Right ventricle myocardium inferior (tissue), 1 donor: ENCODE measurements at places on chromosomes 2 and 18.

DNA sequence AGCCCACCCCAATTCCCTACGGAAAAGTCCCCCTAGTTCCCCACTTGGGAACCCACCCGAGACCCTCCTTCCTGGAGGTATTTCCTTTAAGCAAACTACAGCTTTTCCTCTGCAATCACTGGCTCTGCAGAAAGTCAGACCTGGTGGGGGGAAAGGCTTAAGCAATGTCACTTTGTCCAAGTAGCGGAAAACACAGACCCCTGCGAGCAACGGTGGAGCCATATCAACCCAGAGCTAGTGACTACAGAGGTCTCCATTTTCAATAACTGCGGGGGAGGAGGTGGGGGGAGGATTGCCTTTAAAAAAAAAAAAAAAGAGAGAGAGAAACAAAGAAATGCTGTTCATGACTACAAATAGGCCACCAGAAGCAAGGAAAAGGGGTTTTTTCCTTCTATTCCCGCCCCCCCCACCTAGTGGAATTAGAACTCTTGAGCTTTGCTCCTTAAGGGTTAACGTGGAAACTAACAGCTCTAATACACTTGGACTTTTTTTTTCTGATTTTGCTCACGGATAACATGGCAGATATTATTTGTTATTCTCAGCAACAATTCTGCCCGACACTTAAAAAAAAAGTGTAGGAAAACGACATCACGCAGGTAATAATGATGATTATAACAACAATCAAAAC is 1.1 kb upstream of the FRZB start:
- DNase-seq: no peak

- no peak for DNase-seq
Measured at GRCh38 chr18:40179729-40180461, 1775.1 kb upstream of the PIK3C3 start.

- peak; percentile 77 for DNase-seq
Measured at GRCh38 chr2:173355132-173355865, 627 bp downstream of the CDCA7 start.

- DNase-seq: no peak
Measured at GRCh38 chr18:49073437-49073836, 122.7 kb upstream of the SMAD7 start.

GRCh38 chr2:240179186-240179815 is 38.8 kb upstream of the OTOS start:
- DNase-seq: no peak

- DNase-seq: no peak
Measured at GRCh38 chr2:57720728-57721627, 325.6 kb upstream of the VRK2 start.

DNA sequence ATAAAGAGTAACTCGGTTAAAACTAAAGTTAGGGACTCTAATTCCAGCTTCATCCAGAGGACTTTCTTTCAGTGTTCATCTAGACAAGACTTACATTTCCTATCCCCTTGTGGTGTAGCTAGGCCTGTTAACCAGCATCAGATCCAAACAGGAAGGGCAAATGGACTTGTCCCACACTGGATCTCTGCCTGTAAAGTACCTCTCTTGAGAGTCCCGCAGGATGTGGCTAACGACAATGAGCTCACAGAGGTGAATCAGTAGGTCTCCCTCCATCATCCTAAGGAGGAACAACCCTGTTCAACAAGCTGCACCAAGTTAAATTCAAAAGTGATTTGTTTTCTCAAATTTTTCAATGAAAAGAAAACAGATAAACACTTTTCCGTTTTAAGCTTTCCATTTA is 412.3 kb upstream of the RGPD4 start:
- DNase-seq: no peak

GRCh38 chr2:68263632-68264031 is 11.3 kb upstream of the PPP3R1 start:
- DNase-seq: no peak

DNA sequence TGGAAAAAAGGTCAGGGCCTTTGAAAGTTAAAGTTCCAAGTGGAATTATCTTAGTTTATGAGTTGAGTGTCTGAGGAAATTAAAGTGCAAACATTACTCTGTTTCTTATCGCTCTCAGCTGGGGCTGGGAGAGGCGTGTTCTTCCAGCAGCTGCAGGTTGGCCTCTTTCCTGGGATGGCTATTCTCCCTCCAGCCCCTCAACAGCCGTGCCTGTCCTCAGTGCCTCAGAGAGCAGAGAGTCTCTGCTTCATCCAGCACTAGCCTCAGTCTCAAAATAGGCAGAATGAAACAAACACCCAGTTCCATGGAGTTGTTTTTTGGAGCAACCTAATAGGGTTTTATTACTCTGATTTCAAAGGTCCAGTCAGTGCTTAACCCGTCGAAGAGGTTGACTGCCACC is 298.1 kb downstream of the GALR1 start:
- peak; percentile 71 for DNase-seq

- no peak for DNase-seq
Measured at GRCh38 chr18:57559314-57559713, 27.2 kb downstream of the FECH start.

DNA sequence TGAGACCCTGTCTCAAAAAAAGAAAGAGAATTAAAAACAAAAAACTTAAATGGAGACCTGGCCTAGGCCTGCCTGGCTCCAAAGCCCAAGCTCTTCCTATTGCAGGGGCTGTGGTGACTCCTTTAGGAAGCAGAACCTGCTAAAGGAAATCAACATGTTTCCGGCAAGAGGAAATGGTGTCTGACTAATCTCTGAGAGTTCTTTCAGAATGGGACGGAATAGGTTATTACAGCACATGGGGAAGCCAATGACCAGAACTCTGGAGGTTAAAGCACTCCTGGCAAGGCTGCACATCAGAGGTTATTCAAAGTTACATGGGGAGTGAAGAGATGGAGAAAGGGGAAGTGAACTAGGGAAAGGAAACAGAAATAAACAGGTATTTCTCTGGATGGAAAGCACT is 21.4 kb downstream of the KIF3C start:
- no peak for DNase-seq

- no peak for DNase-seq
Measured at GRCh38 chr2:45888167-45888566, 236.7 kb downstream of the PRKCE start.

GRCh38 chr2:118202707-118203303 is 114.5 kb downstream of the INSIG2 start:
- no peak for DNase-seq

DNA sequence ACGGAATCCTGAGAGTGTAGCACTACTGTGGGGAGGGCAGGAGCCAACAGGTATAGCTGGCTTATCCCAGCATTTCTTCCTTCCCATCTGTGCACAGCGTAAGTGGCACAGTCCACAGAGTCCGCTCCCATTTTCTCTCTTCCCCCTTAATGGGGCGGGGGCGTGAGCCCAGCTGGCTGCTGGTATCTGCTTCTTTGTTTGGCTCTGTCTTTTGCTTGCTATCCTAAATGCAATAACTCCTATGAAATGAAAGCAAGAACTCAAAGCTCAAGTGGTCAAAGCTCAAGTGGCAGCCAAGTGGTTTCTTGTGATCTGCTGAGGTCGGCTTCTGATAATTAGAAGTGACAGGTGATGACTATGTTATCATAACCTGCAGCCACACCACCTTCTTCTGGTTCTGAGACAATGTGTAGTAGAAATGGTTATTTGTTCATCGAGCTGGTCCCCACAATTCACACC is 192.7 kb downstream of the PLCL1 start:
- no peak for DNase-seq

DNA sequence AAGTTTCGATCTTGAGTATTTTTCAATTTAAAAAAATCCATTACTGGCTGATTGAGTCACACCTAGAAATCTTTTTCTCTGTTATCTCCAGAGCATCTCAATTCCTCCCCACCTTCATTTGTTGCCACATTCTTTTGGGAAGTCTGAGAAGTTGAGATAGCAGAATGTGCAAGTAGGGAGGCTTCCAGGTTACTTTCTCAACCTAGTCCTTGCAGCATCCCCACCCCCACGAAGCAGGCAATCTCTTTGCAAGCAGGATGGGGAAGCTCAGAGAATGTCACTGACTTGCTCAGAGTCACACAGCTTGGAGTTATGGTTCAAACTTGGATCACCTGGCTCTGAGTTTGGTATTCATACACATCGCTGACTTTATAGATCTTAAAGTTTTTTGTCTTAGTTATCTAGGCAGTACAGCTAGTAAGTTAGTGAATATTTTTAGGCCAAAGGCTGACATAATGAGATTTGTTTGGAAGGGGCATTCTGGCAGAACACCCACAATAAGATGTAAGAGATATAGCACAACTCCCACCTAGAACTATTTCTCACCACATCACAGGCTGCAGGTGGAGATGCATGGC is 25.9 kb upstream of the LCLAT1 start:
- no peak for DNase-seq

GRCh38 chr2:207483066-207483465 is 46.7 kb upstream of the CREB1 start:
- DNase-seq: no peak

DNA sequence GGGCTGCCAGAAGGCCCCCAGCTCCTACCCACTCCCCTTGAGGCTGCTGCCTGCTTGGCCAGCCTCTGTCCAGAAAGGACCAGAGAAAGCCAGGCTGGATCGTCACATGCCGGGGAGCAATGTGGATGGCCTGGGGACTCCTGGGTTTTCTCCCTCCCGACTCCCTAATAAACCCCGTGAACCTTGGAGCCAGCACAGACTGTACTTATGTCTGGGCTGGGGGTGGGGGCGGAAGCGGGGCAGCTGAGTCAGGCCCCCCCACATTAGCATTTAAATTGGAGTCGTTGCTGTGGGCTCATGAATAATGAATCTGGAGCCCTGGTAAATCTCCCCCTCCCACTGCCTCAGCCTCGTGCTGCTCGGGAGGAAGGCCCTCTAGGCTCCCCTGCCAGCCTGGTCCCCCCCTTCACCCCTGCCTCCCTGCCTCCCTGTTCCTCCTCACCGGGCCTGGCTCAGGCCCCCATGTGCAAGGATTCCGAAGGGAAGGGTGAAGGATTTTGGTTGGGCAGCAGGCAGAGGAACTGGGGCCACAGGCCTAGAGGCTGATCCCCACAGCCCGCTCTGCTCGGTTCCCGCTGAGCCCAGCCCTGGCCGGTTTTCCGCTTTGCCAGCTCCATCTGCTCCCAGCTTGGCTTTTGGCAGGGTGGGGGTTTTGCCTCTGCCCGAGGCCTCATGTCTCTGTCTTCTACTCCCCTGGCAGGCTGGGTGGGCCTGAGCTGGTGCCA is 7.3 kb upstream of the ASIC4 start:
- DNase-seq: no peak

DNA sequence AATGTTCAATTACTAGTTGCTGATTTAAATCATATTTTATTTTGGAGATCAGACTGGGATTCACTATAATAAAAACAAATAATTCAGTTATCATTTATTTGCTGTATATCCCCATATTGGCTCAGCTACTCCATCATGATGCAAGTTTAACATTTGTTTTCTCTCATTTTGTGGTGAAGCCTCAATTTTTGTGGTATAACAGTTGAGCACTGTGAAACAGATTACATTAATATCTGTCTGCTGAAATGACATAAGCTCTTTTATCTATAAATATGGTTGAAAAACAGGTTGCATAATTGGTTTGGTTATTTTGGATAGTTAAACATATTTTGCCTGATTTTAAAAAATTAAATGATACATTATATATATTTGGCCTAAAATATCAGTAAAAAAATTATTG is 67.7 kb downstream of the DPP4 start:
- DNase-seq: no peak

GRCh38 chr2:73984203-73984921 is at the start of gene TET3:
TET3 (plus strand) TSS chr2:73984910; CDS start chr2:73986404, 1,494 bp downstream.
- peak; percentile 71 for DNase-seq

- no peak for DNase-seq
Measured at GRCh38 chr18:75307530-75307929, 96.9 kb downstream of the TSHZ1 start.

- no peak for DNase-seq
Measured at GRCh38 chr18:34121200-34121721, 103.5 kb downstream of the NOL4 start.

DNA sequence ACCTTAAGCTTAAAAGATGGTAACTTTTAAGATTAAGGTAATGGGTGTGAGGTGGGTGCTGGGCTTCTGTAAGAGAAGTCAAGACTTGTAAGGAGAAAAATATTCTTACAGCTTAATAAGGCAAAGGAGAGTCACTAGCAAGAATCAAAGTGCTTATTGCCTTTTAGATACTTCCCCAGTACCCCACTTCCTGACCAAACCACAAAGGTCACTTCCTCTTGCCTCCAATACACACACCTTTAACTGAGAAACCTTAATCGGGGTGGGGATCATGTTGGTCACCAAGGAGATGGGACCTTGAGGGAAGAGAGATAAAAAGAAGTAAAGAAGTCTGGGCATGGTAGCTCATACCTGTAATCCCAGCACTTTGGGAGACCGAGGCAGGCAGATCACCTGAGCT is 10.6 kb upstream of the ATG16L1 start:
- DNase-seq: no peak

DNA sequence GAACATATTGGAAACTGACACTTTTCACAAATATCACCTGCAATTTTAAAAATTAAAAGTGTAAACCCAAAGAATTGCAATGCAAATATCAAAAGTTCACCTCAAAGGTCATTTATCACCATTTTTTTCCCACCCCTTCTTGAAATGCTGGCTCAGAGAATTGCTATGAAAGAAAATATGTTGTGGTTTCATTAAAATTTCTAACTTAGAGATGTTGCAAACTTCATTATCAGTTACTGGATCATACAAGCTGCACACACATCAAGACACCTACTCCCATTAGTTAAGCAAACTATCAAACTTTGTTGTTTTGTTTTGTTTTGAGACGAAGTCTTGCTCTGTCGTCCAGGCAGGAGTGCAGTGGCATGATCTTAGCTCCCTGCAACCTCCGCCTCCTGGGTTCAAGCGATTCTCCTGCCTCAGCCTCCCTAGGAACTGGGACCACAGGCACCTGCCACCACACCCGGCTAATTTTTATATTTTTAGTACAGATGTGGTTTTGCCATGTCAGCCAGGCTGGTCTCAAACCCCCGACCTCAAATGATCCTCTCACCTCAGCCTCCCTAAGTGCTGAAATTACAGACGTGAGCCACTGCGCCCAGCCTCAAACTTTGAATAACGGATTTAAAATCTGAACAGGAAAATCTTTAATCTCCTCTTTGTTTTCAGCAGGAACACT is 37.0 kb downstream of the STK39 start:
- no peak for DNase-seq

GRCh38 chr2:142180820-142181533 is 50.2 kb upstream of the LRP1B start:
- DNase-seq: peak; percentile 67

GRCh38 chr2:239700686-239701345 is 300.0 kb upstream of the HDAC4 start:
- DNase-seq: no peak

GRCh38 chr2:106904242-106904641 is 18.3 kb upstream of the ST6GAL2 start:
- no peak for DNase-seq

DNA sequence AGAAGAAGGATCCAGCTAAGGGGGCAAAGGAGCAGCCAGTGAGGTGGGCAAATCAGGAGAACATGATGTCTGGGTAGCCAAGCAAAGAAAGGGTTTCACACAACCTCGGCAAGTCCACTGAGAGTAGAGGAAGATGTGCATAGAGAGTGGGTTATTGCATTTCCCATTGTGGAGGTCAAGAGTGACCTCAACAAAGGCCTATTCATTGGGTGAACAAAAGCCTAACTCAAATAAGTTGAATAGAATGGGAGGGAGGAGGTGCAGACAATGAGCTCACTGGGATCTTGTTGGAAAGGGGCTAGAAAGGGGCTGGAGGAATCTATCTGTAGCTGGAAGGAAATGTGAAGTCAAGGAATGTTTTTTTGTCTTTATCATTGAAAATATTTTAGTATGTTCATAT is 14.0 kb upstream of the PDCL3 start:
- no peak for DNase-seq

- DNase-seq: no peak
Measured at GRCh38 chr2:70469435-70469834, 84.2 kb downstream of the TGFA start.
